HAP-1 (cell line): ENCODE measurements at places on chromosomes 1 and 21.

- no peak for DNase-seq
These were observed 612.4 kb downstream of the LTN1 start for GRCh38 chr21:28380241-28380640.

GRCh38 chr1:183730107-183730724, 74.7 kb upstream of the RGL1 start:
- no peak for DNase-seq

DNA sequence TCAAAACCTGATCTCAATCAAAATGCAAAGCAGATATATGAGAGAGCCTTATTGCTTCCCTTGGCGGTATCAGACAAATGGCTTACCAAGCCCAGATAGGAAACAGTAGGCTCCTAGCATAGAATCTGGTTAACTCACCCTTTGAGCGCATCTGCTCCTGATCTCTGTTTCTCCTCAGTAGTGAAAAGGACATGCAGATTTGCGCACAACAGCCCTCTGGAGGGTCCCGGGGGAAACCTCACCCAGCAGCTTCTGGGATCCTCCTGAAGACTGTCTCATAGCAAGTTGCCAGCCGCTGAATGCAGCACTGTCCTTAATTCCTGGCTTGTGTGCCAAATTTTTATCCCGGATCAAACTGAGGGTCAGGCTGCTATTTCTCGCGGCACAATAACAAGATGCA, 192.2 kb downstream of the FASLG start:
- DNase-seq = no peak

GRCh38 chr1:194104247-194104844, 917.9 kb upstream of the B3GALT2 start:
- DNase-seq = no peak

- no peak for DNase-seq
These were observed 204.6 kb upstream of the C21orf91 start for GRCh38 chr21:18023711-18024110.

GRCh38 chr1:89295187-89295586, 22.5 kb upstream of the GBP5 start:
- no peak for DNase-seq

GRCh38 chr1:220999872-221000863, 120.9 kb downstream of the HLX start:
- DNase-seq = no peak

GRCh38 chr1:35883635-35884101, 659 bp downstream of the AGO1 start:
- DNase-seq = peak; percentile 84

- DNase-seq = peak; percentile 48
These were observed 13.4 kb downstream of the RAP1GAP start for GRCh38 chr1:21655748-21656147.

DNA sequence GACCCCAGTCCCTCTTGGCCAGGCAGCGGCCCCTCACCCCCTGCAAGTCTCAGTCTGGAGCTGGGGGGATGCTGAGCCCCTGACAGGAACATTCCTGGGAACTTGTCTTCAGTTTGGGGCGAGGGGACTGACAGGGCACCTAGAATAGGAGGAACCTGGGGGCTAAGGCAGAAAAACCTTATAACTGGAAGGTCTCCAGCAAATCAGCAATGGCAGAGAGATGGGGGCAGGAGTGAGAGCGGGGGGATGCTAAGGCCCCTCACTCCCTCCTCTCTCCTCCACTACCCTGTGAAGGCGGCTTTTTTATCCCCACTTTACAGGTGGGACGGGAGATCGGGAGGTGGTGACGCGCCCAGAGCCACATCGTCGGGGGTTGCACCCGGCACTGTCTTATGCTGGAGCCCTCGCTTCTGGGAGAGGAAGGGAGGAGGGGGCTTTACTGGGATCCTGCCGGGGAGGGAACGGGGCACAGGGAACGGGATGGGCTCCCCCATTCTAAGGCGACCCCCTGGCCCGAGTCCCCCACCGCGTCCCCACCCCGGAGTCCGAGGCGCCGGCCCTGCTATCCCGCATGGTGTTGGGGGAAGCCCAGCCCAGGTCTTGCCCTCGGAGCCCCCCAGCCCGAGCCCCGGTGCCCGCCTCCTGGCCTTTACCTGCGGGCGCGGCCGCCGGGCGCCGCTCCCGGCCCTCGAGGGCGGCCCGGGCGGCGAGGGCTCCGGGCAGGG, 456 bp downstream of the COL8A2 start:
- DNase-seq = no peak

GRCh38 chr1:244952280-244952933, 88.1 kb upstream of the HNRNPU start:
- no peak for DNase-seq

GRCh38 chr1:48673332-48674105, 103.2 kb downstream of the BEND5 start:
- DNase-seq = peak; percentile 44
